ENCODE measurements at places on chromosomes 3 and 15.

DNA sequence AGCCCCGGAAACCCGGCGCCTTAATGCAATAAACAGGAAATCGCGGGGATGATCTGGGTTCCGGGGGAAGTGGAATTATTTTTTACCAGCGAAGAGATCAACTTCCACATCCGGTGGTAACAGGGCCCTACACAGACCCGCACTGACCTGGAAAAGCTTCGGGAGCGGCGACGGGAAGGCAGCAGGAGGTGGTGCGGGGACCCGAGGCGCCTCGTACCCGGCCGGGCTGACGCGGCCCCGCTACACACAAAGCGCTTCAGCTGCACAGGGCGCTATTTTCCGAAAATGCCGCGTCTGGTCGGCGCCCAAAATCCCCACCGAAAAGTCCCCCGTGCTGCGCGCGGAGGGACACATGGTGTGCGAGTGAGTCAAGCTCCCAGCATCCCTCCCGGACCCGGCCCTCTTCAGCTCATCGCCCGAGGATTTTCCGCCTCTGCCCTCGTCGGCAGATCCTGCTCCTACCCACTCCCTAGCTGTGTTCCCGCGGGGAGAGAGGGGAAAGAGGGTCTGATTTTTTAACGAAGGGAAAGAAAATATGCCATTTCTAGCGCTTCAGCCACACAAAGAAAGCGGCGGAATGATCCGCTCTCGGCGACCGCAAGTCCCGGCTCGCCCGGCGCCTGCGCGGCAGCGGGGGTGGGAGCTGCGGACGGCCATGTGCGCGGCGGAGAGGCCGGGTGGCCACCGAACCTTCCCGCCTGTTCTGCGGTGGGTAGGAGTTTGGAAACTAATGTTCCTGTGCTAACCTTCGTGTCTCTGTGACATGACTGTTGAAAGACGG lies at the start of gene GABPB1:
Gene GABPB1, minus strand, starts transcription at position 361 of the 781 bp plus-strand sequence. CDS start 45,400 bp downstream, outside the sequence.
- peak; percentile 92 for DNase-seq

DNA sequence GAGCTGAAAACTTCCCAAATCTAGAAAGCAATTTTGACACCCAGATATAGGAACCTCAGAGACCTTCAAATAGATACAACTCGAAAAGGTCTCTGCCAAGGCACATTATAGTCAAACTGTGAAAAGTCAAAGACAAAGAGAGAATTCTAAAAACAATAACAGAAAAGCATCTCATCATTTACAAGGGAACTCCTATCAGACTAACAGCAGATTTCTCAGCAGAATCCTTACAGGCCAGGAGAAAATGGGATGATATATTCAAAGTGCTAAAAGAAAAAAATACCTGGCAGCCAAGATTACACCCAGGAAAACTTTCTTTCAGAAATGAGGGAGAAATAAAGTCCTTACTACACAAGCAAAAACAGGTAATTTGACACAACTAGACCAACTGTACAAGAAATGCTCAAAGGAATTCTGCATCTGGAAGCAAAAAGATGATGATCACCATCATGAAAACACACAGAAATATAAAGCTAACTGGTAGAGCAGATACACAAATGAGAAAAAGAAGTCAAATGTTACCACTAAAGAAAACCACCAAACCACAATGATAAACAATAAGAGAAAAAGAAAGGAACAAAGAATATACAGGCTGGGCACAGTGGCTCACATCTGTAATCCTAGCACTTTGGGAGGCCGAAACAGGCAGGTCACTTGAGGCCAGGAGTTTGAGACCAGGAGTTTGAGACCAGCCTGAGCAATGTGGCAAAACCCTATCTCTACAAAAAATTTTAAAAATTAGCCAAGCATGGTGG lies 50.4 kb downstream of the ADAM10 start:
- DNase-seq = no peak

GRCh38 chr15:101641129-101641764 lies 10.9 kb downstream of the TM2D3 start:
- peak; percentile 42 for DNase-seq

- no peak for DNase-seq
Observed at GRCh38 chr3:58585994-58586393, 8.8 kb upstream of the FAM107A start.

DNA sequence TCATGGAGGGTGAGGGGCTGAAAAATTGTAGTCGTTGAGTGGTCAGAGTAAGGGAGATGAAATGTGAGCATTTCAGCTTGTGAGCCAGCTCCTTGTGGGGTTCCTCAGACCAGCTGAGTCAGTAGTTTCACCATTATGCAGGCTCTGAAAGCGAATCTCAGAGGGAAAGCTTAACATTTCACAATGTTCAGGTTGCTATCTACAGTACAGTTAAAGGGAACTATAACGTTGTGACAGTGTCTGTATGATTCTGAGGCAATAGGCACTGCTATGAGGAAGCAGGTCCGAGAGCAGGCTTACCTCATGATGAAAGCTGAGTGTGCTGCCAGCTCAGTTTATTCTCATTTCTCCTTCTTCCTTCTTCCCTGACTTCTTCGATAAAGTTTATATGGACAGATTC lies 469.6 kb downstream of the EDEM1 start:
- DNase-seq = no peak

DNA sequence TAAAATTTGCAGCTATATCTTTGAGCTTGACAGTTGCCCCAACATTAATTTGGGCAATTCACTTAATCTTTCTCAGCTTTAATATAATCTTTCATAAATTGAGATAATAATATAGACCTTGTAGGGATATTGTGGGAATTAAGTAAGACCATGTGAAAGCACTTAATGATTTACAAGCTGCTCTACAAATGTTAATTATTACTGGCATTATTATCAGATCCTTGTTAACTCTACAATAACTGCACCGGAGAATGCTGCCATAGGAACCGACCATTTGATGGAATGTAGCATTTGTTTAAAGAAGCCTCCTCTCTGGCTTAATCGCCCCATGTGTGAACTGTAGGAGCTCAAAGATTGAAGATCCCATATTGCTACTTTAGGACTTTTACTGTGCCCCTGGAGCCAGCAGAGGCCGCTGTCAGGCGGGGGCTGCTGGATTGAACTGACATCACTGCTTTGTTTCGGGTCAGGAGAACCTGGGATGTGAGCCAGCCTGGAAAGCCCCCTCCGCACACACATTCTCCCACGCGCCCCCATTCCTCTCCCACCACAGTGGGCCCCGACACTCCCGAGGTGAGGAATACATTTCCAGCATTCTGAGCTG lies 154.2 kb upstream of the TNIK start:
- DNase-seq = no peak

DNA sequence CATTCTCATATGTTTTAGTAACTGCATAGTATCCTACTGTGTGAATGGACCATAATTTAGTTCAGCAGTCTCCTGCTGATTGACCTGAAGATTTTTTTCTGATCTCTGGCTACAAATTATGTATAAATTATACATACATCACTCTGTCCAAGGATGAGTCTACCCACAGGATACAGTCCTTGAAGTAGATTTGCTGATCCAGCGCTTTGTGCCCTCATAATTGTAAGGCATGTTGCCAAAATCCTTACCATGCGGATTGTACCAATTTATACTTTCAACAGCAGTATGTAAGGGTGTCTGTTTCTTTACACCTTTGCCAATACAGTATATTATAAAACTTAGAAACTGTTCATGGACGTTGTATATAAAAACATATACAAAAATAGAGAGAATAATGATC lies 46.5 kb downstream of the ACAA1 start:
- no peak for DNase-seq

- DNase-seq = no peak
Observed at GRCh38 chr3:52237006-52237656, 1.8 kb downstream of the TWF2 start.

- DNase-seq = no peak
Observed at GRCh38 chr3:76199382-76199781, 414.0 kb upstream of the ZNF717 start.

DNA sequence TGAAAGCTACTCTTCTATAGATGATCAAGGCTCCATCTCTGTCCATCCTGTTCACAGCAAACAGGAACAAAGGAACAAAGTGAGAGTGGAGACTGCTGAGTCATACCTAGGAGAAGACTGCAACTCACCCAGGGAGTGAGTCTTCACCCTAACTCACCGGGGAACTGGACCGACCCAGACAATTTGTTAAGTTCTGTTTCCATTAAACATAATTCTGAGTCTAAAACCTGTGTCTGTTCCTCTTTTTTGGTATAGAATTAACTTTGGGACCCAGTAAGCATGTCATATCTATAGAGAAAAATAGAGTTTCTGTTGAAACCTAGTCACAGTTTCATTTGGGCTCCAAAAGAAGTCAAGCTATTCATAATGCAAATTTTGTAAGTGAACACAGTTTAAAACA lies 21.6 kb downstream of the CCDC80 start:
- DNase-seq = no peak

- no peak for DNase-seq
Observed at GRCh38 chr15:89278307-89278706, 34.5 kb downstream of the FANCI start.

DNA sequence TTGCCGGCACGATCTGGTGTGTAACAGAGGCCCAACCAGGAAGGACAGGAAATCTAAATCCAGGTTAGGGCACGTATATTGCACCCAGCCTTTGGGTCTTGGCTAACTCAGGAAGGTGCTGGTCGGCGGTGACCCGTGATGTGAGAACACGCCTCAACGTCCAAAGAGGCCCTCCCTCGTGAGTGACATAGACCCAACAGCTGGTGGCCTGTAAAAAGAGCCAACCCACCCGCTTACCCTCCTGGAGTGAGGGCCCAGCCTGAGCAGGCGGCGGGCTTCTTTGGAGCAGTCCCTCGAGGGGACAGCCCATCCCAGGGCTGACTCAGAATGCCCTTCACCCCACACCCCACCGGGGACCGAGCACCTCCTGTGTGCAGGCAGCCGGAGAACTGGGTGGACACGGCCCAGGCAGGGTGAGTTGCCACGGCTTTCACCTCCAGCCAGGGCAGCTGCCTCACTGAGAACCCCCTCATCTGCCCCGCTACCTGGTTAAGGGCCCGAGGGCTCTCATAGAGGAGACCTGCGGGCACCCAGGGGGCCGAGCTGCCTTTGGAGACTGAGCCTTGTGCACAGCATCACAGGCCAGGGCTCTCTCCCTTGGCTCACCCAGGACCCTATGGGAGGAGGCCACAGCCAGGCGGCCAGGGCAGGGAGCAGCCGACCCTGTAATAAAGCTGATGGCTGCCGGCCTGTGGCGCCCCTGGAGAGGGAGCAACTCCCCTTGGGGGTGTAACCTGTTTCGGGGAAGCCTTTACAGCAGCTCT lies 41.8 kb downstream of the ZNF710 start:
- no peak for DNase-seq

GRCh38 chr15:67161412-67161811 lies 93.0 kb downstream of the AAGAB start:
- no peak for DNase-seq

DNA sequence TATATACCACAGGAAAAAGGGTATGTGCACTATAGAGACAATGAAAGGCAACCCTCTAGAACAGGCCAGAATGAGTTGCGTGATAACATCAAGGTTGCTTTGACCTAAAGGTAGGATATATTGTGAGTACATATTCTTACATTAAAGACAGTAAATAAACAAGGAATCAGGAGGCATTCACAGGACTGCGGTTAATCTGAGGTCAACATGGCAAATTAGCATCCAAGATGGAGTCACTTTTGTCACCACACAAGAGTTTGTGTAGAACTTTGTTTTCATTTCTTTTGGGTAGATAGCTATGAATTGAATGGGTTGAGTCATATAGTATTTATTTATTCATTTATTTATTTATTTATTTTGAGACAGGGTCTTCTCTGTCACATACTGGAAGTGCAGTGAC lies 11.5 kb upstream of the SCAP start:
- no peak for DNase-seq

DNA sequence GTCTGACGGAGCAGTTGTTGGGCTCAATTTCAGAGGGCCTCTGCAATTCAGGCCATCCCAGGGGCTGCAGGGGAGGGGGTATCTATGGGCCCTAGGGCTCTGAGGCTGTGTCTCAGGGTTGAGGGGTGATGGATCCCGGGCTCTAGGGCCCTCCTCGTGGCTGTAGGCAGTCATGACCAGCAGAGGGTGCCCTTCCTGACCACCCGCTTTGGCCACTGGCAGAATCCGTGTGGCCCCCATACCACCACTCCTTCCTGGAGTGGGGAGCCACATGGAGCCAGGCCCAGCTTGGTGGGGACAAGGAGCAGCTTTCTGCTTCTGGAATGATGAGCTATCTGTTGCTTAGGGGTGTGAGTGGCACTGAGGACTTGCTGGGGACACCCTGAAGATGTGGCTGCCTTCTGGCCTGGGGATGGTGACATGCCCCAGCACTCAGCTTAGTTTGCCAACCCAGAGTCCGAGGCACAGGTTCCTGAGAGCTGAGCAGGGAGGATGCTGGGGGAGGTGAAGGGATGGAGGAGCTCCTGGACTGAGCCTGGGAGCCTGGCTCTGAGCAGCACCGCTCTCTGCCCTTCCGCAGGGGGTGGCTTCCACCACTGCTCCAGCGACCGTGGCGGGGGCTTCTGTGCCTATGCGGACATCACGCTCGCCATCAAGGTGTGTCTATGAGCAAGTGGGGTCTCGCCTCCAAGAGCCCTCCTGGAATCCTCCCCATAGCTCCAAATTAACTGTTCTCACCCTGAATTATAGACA lies 20.2 kb downstream of the HDAC11 start:
- DNase-seq = no peak

DNA sequence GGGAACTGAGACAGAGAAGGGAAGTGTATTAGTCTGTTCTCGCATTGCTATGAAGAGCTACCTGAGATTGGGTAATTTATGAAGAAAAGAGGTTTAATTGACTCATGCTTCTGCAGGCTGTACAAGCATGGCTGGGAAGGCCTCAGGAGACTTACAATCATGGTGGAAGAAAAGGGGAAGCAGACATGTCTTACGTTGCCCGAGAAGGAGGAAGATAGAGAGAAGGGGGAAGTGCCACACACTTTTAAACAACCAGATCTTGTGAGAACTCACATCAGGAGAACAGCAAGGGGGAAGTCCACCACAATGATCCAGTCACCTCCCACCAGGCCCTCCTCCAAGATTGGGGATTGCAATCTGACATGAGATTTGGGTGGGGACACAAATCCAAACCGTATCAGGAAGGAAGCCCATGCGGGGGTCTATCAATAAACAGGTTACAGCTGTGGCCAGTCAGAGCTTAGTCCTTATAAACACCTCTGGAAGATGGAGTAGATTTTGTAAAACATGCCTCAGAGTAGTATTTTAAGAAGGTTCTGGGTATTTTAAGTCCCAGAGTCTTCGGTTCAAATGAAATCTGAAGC lies 153.9 kb downstream of the GHSR start:
- no peak for DNase-seq

GRCh38 chr3:9430733-9431132 lies 33.3 kb downstream of the SETD5 start:
- no peak for DNase-seq

DNA sequence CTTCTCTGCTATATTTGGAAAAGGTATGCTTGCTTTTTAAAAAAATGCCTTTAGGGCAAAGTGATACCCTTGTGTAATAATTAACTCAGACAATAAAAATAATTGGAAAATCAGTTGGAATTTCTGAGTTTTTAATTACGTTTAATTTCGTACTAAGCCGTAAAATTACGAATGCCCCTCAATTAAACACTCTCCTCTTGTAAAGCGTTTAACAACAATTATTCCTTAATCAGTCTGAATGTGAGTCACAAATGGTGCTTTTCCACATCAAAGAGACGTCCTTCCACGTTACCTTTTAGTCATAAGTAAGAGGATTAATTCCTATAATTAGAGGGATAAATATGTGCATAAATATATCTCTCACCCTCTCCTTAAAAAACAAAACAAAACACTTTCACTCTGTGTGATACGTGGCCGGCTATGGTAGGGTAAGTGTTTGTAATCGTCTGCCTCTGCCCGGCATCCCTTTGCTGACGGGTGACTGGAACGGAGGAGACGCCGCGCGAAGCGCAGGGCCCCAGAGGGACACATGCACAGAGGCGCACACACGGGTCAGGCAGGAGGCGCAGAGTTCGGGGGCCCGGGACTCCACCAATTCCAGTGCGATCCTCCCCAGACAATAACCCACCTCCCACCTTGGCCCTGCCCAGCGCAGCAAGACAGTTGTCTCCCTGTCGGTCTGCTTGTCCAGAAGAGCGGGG lies 9.7 kb upstream of the MEIS2 start:
- DNase-seq = no peak

Data from HCT116 (cell line).